ENCODE measurements at places on chromosomes 13 and 19.

GRCh38 chr19:33687481-33688170 lies 65.9 kb downstream of the CHST8 start:
- DNase-seq = no peak

- no peak for DNase-seq
Observed at GRCh38 chr13:76680112-76680511, 206.1 kb downstream of the KCTD12 start.

DNA sequence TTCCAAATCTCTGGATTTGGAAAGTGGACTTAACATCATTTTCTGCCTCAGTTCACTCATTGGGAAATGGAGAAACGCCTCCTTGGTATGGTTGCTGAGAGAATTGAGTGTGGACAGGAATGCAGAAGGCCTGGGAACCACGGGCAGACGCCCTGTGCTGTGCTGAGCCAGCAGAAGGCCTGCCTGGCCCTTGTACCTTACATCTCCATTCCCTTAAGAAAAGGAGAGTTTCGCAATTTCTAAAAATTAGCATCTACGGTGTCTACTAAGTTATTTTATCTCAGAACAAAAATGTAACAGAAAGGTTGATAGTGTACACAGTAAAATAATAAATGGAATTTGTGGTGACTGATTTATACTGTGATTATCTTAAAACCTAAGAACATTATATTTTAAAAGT lies 78.7 kb downstream of the IPO5 start:
- DNase-seq = no peak

DNA sequence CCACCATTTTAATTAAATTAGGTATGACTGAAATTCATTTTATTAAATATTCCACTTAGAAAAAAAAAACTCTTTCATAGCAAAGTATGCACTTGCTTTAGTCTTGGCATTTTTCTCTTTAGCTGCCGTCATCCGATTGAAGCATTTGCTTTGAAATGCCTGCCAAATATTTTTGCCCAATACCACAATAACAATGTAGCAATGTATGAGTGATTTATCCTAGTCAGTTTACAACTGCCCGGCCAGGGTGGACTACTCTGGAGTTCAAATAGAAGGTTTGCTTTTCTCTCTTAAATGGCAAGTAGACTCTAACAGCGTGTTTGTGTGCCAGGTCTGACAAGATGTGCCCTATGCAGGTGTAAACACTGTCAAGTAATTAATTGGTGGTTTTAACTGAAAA lies 675.3 kb upstream of the SGCG start:
- DNase-seq = no peak

GRCh38 chr19:35715981-35716800 lies 1.6 kb upstream of the KMT2B start:
- no peak for DNase-seq

- peak; percentile 13 for DNase-seq
Observed at GRCh38 chr19:6362027-6362350, 658 bp downstream of the CLPP start.

DNA sequence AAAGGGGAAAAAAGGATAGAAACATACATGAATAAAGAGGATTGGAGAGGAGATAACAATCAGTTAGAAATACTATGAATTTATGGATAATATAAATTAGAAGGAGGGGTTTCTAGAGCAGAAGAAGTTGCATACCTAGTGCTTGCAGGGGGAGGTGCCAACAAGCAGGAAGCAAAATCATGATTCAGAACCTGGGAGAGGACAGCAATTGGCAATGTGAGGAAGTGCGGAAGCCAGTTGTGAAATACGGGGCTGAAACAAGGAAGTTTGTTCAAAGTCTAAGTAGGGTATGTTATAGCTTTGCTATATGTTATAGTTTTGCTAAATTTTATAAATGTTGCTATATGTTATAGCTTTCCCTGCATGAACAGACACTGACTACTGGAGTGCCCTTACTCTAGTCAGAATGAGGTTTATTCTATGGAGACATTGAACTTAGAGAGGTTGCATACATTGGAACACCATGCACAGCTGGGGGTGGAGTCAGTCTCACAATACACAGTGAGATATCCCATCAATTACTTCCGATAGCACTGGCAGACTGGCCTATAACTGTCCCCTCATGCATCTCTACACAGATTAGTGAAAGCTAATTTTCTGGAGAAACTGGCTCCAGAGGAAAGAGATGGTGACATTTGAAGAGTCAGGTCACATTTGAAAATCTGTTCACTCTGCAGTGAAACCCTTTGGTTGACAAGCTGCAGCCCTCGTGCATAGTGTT lies 92.1 kb downstream of the GPC6 start:
- DNase-seq = no peak

DNA sequence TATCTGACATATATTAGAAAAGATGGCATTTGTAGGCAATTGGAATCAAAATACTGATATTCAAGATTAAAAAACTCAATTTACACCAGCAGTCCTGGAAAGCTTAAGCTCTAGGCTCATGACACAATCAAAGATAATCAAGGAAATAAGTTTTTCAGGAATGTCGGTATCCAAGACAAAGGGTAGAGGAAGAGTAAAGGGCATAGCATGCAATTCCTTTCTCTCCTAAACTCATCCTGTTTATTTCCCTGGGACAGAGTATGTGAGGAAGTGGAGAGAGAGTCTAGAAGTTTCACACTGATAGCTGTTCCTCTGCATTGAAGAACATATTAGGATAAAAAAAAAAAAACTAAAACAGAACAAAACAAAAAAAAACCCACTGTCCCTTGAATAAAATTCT lies 2452.1 kb downstream of the PCDH9 start:
- no peak for DNase-seq

DNA sequence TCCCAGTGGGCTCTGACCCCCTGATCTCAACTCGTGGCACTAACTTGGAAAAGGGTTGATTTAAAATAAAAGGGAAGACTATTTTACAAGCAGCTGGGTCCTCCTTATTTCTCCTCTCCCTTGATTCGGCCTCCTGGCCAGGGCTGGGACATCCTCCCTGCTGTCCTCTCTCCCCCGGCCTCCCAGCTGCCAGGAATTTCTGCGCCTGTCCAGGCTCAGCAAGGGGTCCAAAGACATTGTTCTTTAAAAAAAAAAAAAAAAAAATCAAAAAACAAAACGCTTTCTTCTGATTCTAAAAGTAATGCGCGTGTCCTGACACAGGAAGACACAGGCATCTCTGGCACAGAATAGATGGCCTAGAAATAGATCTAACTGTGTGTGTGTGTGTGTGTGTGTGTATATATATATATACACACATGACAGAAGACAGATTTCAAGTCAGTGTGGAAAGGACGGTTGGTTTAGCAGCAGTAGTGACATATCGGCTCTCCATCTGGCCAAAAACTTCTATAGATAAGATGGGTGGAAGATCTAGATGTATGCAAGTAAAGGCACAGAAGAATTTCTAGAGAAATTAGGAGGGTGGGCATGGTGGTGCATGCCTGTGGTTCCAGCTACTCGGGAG lies 12.3 kb upstream of the LENG8 start:
- DNase-seq = no peak

- no peak for DNase-seq
Observed at GRCh38 chr19:7596211-7596937, 711 bp downstream of the CAMSAP3 start.

DNA sequence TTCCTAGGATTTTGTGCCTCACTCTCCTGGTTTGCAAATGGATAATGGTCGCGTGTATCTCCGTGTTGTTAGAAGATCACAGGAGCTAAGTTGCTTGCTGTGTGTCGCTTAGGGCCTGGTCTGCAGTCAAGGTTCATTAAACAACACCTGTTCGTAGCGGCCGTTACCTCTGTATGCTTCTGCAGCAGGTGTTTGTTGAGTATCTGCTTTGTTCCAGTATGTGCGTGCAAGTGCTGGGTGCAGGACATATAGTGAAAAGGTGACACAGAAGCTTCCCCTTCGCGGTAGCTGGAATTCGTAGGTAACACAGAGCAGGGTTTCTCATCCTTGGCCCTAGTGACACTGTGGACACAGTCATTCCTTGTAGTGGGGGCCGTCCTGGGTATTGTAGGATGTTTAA lies 5.4 kb downstream of the MED25 start:
- no peak for DNase-seq

GRCh38 chr13:33182729-33183128 lies 102.8 kb downstream of the STARD13 start:
- no peak for DNase-seq

GRCh38 chr19:28224441-28224840 lies 988.5 kb downstream of the UQCRFS1 start:
- no peak for DNase-seq

GRCh38 chr19:8115805-8116396 lies 33.5 kb downstream of the FBN3 start:
- no peak for DNase-seq

DNA sequence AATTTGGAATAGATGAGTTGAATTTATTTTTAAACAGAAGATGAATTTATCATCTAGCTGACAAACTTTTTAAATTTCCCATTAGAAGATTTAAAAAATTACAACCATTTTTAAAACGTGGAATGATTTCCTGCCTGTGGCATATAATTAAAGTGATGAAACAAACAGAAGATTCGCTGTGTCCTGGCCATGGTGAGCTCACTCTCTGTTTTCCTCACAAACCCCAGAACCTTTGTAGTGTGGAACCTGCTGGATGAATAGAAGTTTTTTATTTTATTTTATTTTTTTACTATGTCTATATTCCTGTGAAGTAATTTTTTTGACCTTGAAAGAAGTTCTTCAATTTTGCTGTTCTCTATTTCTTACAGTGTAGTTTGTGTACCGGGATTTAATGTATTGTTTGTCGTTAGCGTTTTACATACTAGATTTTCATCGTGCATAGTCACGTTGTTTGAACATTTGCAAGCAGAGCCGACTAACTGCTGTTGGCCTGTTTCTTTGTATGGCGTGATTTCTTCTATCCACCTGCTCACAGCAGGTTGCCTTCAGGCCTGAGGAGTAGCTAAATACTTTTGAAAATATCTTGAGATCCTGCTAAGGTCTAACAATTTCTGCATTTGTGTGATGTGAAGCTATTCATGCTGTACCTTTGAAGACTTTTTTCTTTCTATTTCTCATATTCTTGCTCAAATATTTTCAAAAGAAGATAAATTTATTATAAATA lies 149.2 kb downstream of the GGACT start:
- no peak for DNase-seq
